ENCODE measurements at places on chromosomes 6 and 20.

GRCh38 chr6:4913705-4914419, 90.0 kb downstream of the RPP40 start:
- no peak for DNase-seq

DNA sequence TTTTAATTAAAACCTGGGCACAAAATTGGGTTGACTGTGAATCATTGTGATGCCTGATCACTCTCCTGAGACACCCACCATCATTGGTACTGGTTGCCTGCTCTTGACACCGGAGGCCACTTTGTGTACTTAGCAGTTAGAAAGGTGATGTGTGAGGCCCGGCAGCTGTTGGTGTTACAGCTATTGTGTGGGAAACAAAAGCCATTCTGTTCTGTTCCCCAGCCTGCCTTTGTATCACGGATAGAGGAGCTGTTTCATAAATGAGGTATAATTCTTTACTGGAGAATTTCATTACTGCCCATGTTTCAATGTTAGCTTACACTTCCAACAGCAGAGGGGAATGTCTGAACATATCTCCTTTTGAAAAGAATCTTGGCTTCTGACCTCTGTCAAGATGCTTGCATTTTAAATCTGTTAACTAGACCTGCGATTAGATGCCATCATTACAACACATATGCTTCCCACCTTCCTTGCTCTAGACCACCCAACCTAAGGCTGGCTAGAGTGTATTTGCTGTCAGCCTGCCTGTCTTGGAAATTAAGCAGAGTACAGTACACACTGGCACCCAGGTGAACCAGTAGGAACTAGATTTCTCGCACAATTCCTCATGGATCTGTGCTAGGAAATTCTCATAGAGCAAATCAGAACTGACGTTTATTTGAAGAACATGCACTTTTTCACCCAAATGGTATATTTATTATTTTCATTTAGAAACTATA, 142.4 kb upstream of the INSM1 start:
- DNase-seq = no peak

- DNase-seq = no peak
Measured at GRCh38 chr6:27383011-27383410, 5.5 kb upstream of the ZNF391 start.

DNA sequence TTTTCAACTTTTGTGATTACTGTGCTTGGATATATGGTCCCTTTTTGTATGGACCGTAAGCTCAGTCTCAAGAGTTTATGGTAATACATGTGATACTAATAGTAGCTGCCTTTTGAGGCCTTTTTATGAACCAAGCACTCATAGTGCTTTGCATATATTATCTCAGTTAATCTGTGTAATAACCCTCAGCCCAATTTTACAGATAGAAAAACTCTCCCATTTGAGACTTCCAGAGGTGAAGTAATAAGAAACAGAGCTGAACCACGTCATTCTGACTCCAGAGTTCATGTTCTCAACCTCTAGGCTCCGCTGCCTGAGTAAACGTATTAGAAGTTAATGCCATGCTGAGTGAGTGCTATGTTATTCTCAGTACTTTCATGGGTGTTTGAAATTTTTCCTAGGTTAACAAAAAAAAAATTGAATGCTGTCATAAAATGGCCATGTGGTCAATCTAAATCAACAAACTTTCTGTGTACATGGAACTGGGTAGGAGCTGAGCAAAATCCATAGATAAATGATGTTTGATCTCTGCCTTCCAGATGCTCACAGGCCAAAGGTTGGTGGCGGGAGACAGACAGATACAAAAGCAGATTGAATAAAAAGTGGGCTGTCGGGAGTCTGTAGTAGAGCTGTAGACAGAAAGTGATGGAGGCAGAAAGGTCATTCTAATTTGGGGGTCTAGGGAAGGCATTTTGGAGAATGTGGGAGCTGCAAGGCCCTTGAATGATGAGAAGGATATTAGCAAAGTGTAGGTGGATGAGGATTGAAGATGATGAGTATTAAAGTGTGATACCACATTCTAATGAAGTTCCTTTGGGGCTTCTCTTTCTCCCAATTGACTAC, 22.6 kb upstream of the ELOVL2 start:
- DNase-seq = no peak

GRCh38 chr20:59581993-59582679, 22.2 kb upstream of the PHACTR3 start:
- DNase-seq = no peak

DNA sequence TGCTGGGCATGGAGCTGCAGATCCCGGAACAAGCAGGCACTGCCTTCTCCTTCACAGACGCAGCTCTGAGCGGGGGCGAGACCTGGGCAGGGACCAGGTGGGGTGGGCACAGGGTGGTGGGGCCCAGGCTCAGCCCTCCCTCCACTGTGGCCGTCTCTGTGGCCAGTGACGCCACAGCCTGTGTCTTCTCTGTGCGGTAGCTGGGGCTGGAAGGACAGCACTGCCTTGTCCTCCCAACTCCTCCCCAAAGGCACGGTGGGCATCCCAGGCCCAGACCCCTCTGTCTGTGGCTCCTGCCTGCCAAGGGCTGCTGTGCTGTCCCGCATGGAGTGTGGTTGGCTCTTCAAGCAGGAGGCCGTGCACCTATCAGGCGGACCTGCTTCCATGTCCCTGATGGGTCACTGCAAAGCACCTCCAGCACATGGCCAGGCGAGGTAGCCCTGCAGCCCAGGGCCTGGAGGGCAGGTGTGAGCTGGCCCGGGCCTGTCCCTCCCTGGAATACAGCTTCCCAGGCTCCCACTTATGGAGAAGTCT, 14.8 kb upstream of the TNFRSF6B start:
- no peak for DNase-seq

GRCh38 chr20:37261714-37262113, at the start of gene GHRH:
GHRH (minus strand) TSS chr20:37261814; CDS start chr20:37256889, 4,925 bp downstream.
- no peak for DNase-seq

GRCh38 chr20:61106438-61106837, 145.6 kb upstream of the CDH4 start:
- DNase-seq = no peak

GRCh38 chr20:35215066-35215956, 11.2 kb upstream of the MMP24 start:
- no peak for DNase-seq

DNA sequence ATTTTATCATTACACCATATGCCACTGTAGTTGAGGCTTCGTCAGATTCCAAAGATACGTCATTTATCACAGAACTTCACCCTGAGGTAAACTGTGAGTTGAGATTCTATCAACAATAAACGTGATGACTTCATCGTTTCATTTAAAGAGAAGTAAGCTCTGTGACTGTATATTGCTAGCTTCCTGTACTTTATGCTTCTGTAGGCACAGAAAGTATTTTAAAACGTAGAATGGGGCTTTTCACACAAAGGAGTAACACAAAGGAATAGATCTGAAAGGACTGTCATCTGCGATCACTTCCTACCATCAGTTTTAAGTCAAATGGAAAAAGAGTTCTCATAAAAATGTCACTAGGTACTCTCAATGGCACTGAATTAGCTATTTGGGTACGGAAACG, 234.4 kb upstream of the MCHR2 start:
- DNase-seq = no peak

GRCh38 chr6:35411066-35411465, 41.1 kb upstream of the FANCE start:
- DNase-seq = peak; percentile 58

- no peak for DNase-seq
Measured at GRCh38 chr6:33272275-33273128, 627 bp downstream of the RPS18 start.

GRCh38 chr6:100276311-100277057, 188.2 kb downstream of the SIM1 start:
- DNase-seq = no peak

DNA sequence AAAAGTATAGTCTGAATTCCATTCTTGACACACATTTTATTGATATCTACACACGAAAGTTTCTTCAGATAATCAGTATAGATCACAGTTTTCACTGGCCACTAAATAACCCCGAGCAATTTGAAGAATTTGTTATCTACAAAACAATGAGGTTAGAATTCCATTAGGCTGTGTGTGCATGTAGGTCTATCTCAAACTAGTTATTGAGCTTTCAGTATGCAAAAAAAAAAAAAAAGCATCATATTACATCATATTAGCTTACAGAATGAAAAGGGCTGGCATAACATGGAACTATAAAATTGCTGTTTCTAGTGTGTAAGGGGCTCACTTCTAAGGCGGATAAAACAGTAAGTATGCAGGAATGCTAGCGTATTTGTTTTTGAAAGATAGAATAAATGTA, 59.5 kb upstream of the ADGRG6 start:
- no peak for DNase-seq

DNA sequence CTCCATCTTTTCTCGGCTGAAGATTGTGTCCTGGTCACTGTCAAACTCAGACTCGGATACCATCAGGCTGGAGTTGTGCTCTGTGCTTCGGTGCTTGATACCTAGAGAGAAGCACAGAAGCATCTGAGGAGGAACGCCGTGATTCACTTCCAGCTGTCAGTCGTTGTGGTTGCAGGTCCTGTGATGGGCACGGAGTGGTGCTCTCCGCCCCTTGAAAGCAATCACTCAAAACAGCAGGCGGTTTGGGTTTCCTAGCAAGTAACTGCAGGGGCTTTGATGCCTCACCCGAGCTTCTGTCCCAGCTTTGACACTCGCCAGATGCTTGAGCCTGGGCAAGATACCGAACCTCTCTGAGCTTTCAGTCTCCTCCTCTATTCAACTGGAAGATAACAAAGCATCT, 52.5 kb downstream of the ALDH5A1 start:
- DNase-seq = peak; percentile 52

DNA sequence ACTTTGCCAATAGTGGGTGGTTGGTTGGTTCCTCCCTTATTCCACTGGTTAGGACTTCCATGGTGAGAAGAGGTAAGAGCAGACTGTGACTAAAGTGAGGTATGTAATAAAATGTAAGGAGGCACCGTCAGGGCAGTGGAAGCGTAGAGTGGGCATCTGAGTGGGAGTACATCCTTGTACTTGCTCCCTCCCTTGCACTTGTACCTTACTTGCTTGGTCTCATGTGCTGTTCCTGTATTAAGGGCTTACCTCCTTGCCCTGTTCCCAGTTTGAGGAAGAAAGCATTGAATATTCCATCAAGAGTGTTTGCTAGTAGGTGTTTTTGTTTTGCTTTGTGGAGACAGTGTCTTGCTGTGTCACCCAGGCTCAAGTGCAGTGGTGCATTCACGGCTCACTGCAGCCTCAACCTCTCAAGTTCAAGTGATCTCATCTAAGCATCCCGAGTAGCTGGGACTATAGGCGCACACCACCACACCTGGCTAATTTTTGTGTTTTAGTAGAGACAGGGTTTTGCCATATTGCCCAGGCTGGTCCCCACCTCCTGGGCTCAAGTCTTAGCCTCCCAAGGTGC, 25.5 kb downstream of the AMD1 start:
- DNase-seq = no peak

DNA sequence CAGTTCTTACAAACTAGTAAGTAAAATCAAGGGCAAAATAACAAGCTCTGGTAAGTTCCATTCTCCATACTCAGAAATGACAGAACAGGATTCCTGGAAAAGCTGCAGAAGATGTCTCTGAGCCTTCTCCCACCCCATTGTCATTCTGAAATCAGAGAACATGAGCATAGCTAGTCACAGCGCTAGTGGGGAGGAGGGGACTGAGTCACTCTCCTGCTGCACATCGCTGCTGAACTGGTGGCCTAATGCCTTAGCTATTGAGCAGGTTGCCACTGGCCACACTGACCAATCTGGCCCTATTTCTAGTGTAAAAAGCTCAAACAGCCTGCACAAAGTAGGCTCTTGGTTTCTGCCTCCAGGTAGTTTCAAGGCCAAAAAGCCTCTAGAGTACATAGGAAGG, 26.1 kb upstream of the RIPPLY2 start:
- no peak for DNase-seq

GRCh38 chr6:97586344-97586743, 303.3 kb upstream of the MMS22L start:
- DNase-seq = no peak

- DNase-seq = no peak
Measured at GRCh38 chr20:41261790-41262717, 55.5 kb downstream of the ZHX3 start.

GRCh38 chr20:35285806-35286076, 1.2 kb upstream of the EIF6 start:
- no peak for DNase-seq

DNA sequence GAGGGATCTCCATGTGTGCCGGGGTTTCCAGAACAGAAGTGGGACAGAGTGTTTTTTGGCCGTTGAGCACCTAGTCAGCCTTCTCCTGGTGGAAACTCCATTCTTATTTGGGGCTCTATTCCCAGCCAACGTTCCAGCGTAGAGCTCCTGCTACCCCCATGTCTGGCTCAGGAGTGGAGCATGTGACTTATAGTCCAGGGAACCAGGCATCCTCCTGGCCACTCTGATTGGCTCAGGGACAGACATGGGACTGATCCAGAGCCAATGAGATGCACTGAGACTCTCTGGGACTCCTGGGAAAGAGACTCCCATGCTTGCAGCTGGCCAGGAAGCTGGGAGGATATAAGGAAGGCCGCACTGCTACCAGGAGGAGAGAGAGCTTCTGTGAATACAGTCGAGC, 87.1 kb downstream of the SULF2 start:
- DNase-seq = no peak

GRCh38 chr20:18237682-18238081, 50.6 kb upstream of the ZNF133 start:
- no peak for DNase-seq

- DNase-seq = no peak
Measured at GRCh38 chr6:110042670-110043296, 64.7 kb downstream of the GPR6 start.

DNA sequence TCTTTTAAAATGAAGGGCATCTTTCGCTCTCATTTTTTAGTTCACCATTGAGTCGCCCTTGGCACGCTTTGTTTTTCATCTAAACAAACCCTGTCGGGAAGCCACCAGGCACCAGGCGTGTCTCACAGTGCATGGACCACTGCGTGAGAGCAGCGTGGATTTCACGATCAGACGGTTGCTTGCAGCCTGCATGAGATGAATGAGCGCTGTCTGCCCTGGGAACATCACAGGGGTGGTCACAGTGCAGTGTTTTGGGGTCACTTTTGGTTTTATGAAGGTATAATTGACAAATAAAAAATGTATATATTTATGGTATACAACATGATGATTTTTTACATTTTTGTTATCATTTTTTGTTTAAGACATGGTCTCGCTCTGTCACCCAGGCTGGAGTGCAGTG, 61.3 kb downstream of the CDH4 start:
- DNase-seq = no peak

- DNase-seq = no peak
Measured at GRCh38 chr6:8948733-8949132, 513.4 kb upstream of the SLC35B3 start.

DNA sequence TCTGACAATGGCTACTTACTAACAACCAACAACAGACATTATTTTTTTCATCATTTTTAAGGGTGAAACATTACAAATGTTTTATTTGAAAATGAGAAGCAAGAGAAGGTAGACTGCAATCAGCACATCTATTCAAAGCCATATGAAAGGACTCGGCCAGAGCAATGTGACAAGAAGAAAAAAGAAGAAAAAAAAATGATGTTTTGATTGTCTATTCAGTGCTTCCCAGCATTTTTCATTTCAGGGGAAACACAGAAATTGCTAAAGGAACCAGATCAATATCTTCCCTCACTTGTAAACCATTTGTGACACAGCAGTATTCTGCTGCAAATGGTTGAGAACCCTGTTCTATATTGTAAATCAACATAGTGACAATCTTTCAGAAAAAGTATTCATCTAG, 270.7 kb downstream of the EYS start:
- DNase-seq = no peak

- no peak for DNase-seq
Measured at GRCh38 chr6:20837189-20837588, 302.9 kb downstream of the CDKAL1 start.

- DNase-seq = no peak
Measured at GRCh38 chr6:16228709-16229665, 9.4 kb upstream of the GMPR start.
